ENCODE measurements at places on chromosomes 16 and 17. TPM values are rescaled to one million over a fixed set of nuclear protein-coding genes. Genes with fewer than 3 reads are reported as not detected.
A peak's percentile ranks its signal among the peaks of the same experiment; 100 is the strongest.

PPY gene
- total RNA-seq, result not detected

MYH8 gene
- total RNA-seq, result not detected

DNA sequence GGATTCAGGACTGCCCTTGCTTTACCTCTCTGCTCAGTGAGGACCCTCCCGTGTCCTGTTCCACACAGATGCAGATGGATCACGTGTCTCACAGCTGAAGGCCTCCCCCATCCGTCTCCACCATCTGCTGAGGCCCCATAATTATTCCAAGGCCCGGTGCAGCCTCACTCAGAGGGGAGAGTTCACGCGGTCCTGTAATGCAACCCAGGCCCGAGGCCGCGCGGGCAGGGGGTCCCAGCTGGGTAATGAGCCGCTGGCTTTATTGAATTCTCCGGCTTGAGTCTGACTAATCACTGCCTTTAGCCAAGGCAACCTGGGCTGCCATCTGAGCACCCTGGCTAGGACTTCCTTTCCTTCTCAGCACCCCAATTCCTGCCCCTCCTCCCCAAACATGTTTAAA is 4.4 kb upstream of the WFIKKN2 start:
- DNase-seq, result no peak
- peaks cover 60% of the 10 kb centered on the region for H3K4me1 ChIP-seq
- H3K36me3 ChIP-seq, result no peaks in the 10 kb centered on the region
- H3K27me3 ChIP-seq, result peaks cover 2% of the 10 kb centered on the region
- peak overlapping the region; percentile 76 for H3K27ac ChIP-seq

DNA sequence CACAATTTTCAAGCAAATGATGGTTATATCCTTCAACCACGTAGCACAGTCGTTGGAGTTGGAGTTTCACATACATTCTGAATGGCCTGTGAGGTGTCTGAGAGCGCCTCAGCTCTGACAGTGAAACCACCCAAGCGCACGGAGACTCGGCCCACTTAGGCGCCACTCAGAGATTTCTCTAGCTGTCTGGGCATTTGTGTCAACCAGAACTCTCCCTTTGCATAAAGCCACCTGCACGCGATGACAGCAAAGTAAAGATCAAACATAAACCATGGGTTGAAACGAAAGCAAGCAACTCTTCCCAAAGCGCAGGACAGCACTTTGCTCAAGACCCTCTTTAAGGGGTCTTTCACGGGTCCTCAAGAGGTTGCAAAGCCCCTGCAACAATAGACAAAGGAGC is 533 bp downstream of the SLC6A4 start:
- H3K4me3 ChIP-seq, result peak overlapping the region; percentile 49
- H3K4me1 ChIP-seq, result peaks cover 23% of the 10 kb centered on the region
- no peak overlapping the region for H3K27ac ChIP-seq
- DNase-seq, result no peak
- H3K36me3 ChIP-seq, result no peaks in the 10 kb centered on the region

GRCh38 chr16:22692916-22693637 is 120.9 kb upstream of the HS3ST2 start:
- H3K36me3 ChIP-seq, result no peaks in the 10 kb centered on the region
- no peak overlapping the region for H3K27ac ChIP-seq
- H3K4me1 ChIP-seq, result no peaks in the 10 kb centered on the region

DNA sequence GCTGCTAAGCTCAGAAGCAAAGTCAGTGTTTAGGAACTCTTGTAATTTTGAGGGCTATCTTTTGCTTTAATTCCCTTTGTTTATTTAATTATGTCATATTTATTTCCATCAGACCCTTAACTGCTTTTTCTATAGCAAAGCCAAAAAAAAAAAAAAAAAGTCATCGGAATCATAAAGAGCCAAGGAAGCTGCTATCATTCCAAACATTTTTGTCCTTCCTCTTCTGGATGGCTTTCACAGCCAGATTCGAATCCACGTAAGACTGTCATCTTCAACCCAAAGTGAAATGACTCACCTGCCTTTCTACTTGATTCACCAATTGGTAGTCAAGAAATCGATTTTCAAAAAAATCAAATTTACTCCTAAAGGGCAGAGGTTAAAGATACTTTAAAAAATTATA is 38.4 kb downstream of the WIPI1 start:
- H3K36me3 ChIP-seq, result peaks cover 37% of the 10 kb centered on the region
- no peak overlapping the region for H3K27ac ChIP-seq
- DNase-seq, result no peak
- H3K4me3 ChIP-seq, result no peak overlapping the region

DNA sequence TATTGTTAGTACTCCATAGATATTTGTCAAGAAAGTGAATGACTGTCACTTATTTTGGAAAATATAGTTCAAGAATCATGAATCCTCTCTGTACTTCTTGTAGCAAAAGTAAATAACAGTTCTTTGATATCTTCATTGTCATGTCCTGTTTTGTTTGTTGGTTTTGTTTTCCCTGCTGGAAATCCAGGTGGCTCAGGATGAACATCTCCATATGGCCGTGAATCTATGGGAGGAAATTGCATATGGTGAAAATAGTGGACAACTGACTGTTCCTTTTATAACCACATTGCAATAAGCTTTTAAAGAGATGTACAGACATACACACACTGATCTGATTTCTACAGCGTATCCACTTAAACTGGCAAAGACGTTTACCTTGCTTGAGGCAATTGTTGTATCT is 637.0 kb upstream of the RBFOX1 start:
- DNase-seq, result no peak
- no peaks in the 10 kb centered on the region for H3K36me3 ChIP-seq
- no peaks in the 10 kb centered on the region for H3K4me1 ChIP-seq

- H3K4me3 ChIP-seq, result peak overlapping the region; percentile 66
- H3K27me3 ChIP-seq, result peaks cover 61% of the 10 kb centered on the region
- no peak overlapping the region for H3K27ac ChIP-seq
- DNase-seq, result no peak
- H3K36me3 ChIP-seq, result peaks cover 11% of the 10 kb centered on the region
These were observed 2.0 kb downstream of the HAS3 start for GRCh38 chr16:69107316-69107962.

GRCh38 chr17:30170415-30170987 is 53.9 kb downstream of the NSRP1 start:
- H3K27ac ChIP-seq, result no peak overlapping the region
- H3K4me1 ChIP-seq, result no peaks in the 10 kb centered on the region
- H3K36me3 ChIP-seq, result peaks cover 18% of the 10 kb centered on the region
- H3K4me3 ChIP-seq, result no peak overlapping the region
- no peaks in the 10 kb centered on the region for H3K27me3 ChIP-seq

All from mesothelial cell of epicardium (in vitro differentiated cells).